ENCODE measurements at places on chromosomes 5 and 9. TPM values are rescaled to one million over a fixed set of nuclear protein-coding genes. Genes with fewer than 3 reads are reported as not detected.
A peak's percentile ranks its signal among the peaks of the same experiment; 100 is the strongest.

Gene GLDC
- 4.9 TPM for total RNA-seq

DNA sequence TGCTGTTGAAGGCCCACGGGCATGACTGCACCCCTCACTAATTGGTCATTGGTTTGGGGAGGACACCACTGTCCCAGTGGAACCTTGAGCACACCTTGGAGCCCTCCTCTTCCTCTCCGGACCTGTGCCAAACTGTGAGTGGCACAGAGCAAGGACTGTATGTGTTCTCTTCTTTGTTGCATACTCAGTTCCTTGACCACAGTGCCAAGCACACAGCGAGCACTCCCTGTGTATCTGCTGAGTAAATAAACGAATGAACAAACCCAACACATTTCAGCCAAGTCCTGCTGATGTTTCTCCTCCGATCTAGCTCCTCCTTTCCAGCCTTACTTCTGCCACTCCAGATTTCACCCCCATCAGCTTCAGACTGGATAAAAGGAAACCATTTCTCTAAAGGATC lies 2.7 kb upstream of the TRIM52 start:
- peaks cover 21% of the 10 kb centered on the region for H3K4me1 ChIP-seq
- H3K36me3 ChIP-seq: no peaks in the 10 kb centered on the region
- H3K4me3 ChIP-seq: no peak overlapping the region

GRCh38 chr5:157049605-157050004 lies 9.3 kb downstream of the HAVCR1 start:
- H3K36me3 ChIP-seq: no peaks in the 10 kb centered on the region
- H3K4me1 ChIP-seq: no peaks in the 10 kb centered on the region
- no peak overlapping the region for H3K27ac ChIP-seq
- no peaks in the 10 kb centered on the region for H3K27me3 ChIP-seq
- H3K4me3 ChIP-seq: no peak overlapping the region

GRCh38 chr5:66284588-66285342 lies 140.7 kb downstream of the SREK1 start:
- no peaks in the 10 kb centered on the region for H3K4me1 ChIP-seq
- no peaks in the 10 kb centered on the region for H3K36me3 ChIP-seq
- no peak for DNase-seq
- no peak overlapping the region for H3K4me3 ChIP-seq
- no peaks in the 10 kb centered on the region for H3K27me3 ChIP-seq
- H3K27ac ChIP-seq: no peak overlapping the region

Gene TAF11L5
- total RNA-seq: not detected

GRCh38 chr9:136957461-136957860 lies 5.4 kb downstream of the LCN12 start:
- DNase-seq: no peak
- no peaks in the 10 kb centered on the region for H3K36me3 ChIP-seq

DNA sequence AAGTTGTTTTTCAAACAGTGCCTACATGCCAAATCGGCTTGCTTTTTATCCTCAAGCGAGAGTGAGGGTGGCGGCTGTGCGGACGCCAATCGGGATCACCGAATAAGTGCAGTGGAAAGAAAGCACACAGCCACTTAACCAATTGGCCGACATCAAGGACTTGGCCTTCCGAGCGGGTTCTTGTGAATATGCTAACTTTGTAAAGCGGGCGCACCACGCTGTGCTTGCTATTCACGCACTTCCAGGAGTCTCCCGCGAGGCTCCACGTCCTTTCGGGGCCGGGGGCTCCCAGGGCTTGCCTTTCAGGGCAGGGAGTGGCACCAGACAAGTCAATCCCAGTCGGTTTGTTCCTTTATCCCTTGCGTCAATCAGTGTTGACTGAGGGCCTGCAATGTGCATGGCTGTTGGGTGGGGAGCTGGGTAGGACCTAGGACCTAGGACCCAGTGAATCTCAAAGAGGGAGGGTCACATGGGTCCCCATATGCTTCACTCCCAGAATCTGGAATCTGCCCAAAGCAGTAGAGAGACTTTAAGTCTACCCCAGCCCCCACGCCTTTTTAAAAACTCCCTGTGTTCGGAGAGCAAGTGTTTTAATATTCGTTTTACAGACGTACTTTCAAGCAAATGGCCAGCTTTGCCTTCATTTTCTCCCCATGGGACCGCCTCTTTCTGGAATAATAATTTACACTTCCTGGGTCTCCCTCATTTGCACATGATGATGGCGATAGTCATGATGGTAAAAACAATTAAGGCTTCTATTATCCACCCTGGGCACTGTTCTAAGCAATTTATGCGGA lies 2.0 kb upstream of the GCNT4 start:
- H3K4me1 ChIP-seq: peaks cover 21% of the 10 kb centered on the region
- peak overlapping the region; percentile 67 for H3K4me3 ChIP-seq
- DNase-seq: no peak
- no peak overlapping the region for H3K27ac ChIP-seq

GRCh38 chr5:114153833-114154232 lies 208.0 kb upstream of the KCNN2 start:
- H3K27me3 ChIP-seq: no peaks in the 10 kb centered on the region
- DNase-seq: no peak
- H3K4me1 ChIP-seq: no peaks in the 10 kb centered on the region
- no peak overlapping the region for H3K27ac ChIP-seq
- H3K36me3 ChIP-seq: no peaks in the 10 kb centered on the region

DNA sequence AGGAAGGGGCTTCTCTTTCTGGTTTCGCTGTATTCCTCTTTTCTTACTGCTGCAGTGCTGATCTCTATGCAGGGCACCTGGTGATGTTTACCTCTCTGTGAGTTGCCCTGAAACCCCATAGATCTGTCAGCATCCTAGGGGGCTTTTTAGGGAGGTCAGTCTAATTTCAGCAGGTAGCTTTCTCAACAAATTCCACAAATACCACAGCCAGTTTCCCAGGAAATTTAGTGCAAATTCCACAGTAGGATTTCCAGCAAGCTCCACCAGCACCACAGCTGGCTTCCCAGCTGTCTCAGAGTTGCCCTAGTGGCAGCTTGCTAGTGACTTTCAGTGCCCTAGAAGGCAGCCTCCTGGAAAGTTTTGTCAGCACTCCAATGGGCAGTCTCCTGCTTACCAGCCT lies 379.1 kb upstream of the SMC2 start:
- no peaks in the 10 kb centered on the region for H3K4me1 ChIP-seq
- H3K36me3 ChIP-seq: no peaks in the 10 kb centered on the region
- DNase-seq: no peak
- H3K4me3 ChIP-seq: no peak overlapping the region

- no peaks in the 10 kb centered on the region for H3K4me1 ChIP-seq
- no peak overlapping the region for H3K27ac ChIP-seq
- H3K4me3 ChIP-seq: no peak overlapping the region
- no peaks in the 10 kb centered on the region for H3K27me3 ChIP-seq
- no peaks in the 10 kb centered on the region for H3K36me3 ChIP-seq
Measured at GRCh38 chr5:81097713-81098112, 135.4 kb upstream of the CKMT2 start.

DNA sequence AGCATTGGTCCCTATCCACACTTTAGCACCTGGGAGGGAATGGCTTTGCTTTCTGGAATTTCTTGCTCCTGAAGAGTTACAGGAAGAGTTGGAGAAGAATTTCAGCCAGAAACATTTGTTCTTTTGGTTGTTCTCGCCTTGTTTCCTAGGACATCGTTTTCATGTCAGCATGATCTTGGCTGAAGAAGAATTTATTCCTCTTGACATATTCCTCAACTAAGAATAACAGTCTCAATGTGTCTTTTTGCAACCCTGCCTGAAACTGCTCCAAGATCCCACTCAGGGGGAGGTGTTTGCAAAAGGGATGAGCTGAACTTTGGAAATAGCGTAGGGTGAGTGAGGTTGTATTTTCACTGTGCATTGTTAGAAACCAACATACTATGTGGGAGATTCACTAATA lies 26.1 kb downstream of the MAMDC2 start:
- H3K4me3 ChIP-seq: no peak overlapping the region
- no peaks in the 10 kb centered on the region for H3K4me1 ChIP-seq
- H3K27me3 ChIP-seq: no peaks in the 10 kb centered on the region
- no peak overlapping the region for H3K27ac ChIP-seq
- DNase-seq: no peak

GRCh38 chr5:156497804-156498208 lies 170.8 kb downstream of the SGCD start:
- H3K27ac ChIP-seq: no peak overlapping the region
- H3K4me3 ChIP-seq: no peak overlapping the region
- no peaks in the 10 kb centered on the region for H3K4me1 ChIP-seq
- no peaks in the 10 kb centered on the region for H3K27me3 ChIP-seq
- no peaks in the 10 kb centered on the region for H3K36me3 ChIP-seq

- no peaks in the 10 kb centered on the region for H3K27me3 ChIP-seq
- H3K27ac ChIP-seq: no peak overlapping the region
- no peak for DNase-seq
- H3K36me3 ChIP-seq: no peaks in the 10 kb centered on the region
- H3K4me1 ChIP-seq: no peaks in the 10 kb centered on the region
Measured at GRCh38 chr9:77440057-77440456, 208.1 kb downstream of the GNA14 start.

Gene PCDHB6
- not detected for total RNA-seq

GRCh38 chr5:112475747-112476365 lies 56.8 kb upstream of the EPB41L4A start:
- no peak for DNase-seq
- H3K27ac ChIP-seq: no peak overlapping the region
- no peaks in the 10 kb centered on the region for H3K27me3 ChIP-seq
- no peaks in the 10 kb centered on the region for H3K36me3 ChIP-seq
- H3K4me3 ChIP-seq: no peak overlapping the region

- DNase-seq: no peak
- no peaks in the 10 kb centered on the region for H3K27me3 ChIP-seq
- H3K4me1 ChIP-seq: no peaks in the 10 kb centered on the region
Measured at GRCh38 chr5:153542536-153542935, 52.1 kb downstream of the GRIA1 start.

Gene SLC45A2
- total RNA-seq: not detected

Gene WDR38
- not detected for total RNA-seq

Gene SLC27A6
- 7.9 TPM for total RNA-seq

GRCh38 chr9:121441165-121441564 lies 58.5 kb downstream of the GGTA1 start:
- H3K27ac ChIP-seq: no peak overlapping the region
- DNase-seq: no peak
- H3K4me1 ChIP-seq: no peaks in the 10 kb centered on the region

Gene GABRA6
- total RNA-seq: not detected

- no peak overlapping the region for H3K4me3 ChIP-seq
- H3K27me3 ChIP-seq: no peaks in the 10 kb centered on the region
- no peaks in the 10 kb centered on the region for H3K36me3 ChIP-seq
- no peaks in the 10 kb centered on the region for H3K4me1 ChIP-seq
- DNase-seq: no peak
Measured at GRCh38 chr9:90839183-90839728, 37.6 kb downstream of the SYK start.

DNA sequence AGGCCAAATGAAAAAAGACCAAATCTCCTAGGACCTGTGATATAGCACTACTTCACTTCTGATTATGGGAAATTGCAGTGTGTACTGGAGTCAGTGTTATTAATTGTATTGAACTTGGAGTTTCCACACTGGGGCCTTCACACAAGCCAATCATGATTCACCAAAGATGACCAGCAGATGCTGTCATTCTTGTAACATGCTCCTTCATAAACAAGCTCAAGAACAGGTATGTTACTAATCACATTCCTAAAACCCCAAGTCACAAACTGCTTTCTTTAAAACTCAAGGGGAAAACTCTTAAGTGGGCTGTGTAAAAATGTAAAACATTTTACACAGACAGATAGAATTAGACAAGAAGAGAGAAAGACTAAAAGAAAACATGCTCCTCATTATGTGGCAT lies 5.6 kb downstream of the KLHL3 start:
- DNase-seq: no peak
- no peaks in the 10 kb centered on the region for H3K36me3 ChIP-seq
- H3K4me3 ChIP-seq: no peak overlapping the region
- no peak overlapping the region for H3K27ac ChIP-seq
- H3K4me1 ChIP-seq: no peaks in the 10 kb centered on the region
- 0 out of 2 replicates have a peak, but pooled peaks cover 5% of the 10 kb centered on the region for H3K27me3 ChIP-seq

DNA sequence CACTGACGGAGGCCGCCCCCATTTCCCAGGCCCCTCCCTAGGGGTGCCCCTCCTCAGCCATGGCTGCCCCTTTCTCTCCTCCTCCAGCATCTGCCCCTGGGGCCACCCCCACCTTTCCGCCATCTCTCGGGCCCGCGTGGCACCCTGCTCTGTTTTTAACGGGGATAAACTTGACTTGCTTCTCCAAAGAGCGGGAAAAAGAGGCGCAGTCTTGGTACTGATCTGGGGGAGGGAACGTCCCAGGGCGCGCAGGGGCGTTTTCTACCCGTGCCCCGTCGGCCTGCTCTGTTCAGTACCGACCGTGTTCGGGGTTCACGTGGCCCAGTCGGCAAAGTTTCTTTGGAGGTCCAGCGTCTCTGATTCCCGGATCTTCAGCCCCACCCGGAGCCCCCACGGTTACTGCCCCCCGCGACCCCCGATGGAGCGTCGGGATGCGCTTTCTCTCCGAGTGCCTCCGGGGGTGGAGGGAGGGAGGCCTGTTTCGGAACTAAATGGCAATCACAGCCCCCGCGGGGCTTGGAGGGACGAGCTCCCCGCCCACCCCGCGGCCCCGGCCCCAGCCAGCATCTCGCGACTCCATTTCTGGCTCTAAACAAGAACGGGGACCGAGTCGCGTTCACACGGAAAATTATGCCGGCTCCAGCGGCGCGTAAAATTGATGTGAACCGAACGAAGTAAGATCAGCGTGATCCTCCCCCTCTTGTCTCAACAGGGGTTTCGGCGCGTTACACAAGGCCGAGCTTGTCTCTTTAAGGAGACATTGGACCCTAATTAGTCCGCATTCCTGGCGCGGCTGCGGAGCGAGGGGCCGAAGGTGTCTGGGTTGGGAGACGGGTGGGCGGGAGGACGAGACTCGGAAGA lies 1.1 kb upstream of the TLE4 start:
- no peaks in the 10 kb centered on the region for H3K4me1 ChIP-seq
- no peak overlapping the region for H3K27ac ChIP-seq
- no peak for DNase-seq
- H3K36me3 ChIP-seq: no peaks in the 10 kb centered on the region
- no peaks in the 10 kb centered on the region for H3K27me3 ChIP-seq

Gene CLIC3
- total RNA-seq: 8.4 TPM

DNA sequence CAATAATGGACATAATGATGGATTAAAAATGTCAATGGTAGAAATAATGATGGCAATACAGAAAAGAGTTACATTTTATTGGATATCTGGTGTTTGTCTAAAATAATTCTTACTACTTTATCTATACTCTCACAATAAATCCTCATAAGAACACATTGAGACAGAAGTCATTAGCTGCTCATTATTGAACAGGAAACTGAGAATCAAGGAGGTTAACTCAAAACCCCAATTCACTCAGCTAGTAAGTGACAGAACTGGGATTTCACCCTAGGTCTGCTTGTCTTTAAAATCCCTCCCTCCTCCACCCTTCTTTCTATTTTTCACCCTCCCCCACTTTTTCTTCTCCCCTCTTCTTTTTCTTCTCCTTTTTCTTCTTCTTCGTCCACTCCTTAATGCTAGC lies 285.8 kb upstream of the TNC start:
- no peak for DNase-seq
- no peak overlapping the region for H3K4me3 ChIP-seq
- no peaks in the 10 kb centered on the region for H3K36me3 ChIP-seq
- no peak overlapping the region for H3K27ac ChIP-seq
- peaks cover 7% of the 10 kb centered on the region for H3K27me3 ChIP-seq

Gene TGFBI
- 0.64 TPM for total RNA-seq

- no peaks in the 10 kb centered on the region for H3K4me1 ChIP-seq
- H3K27me3 ChIP-seq: no peaks in the 10 kb centered on the region
- no peak overlapping the region for H3K27ac ChIP-seq
- H3K4me3 ChIP-seq: no peak overlapping the region
- DNase-seq: no peak
Measured at GRCh38 chr5:109421956-109422355, 12.2 kb upstream of the PJA2 start.

GRCh38 chr9:91120200-91120599 lies 241.5 kb downstream of the AUH start:
- H3K36me3 ChIP-seq: no peaks in the 10 kb centered on the region
- peaks cover 27% of the 10 kb centered on the region for H3K4me1 ChIP-seq
- H3K27me3 ChIP-seq: no peaks in the 10 kb centered on the region
- DNase-seq: no peak
- peak overlapping the region; percentile 12 for H3K27ac ChIP-seq

Gene PTGDS
- total RNA-seq: 3.1 TPM

Measured in HCT116 (cell line).